NCI-H526 (cell line): ENCODE measurements at places on chromosomes 1 and 21.
A peak's percentile ranks its signal among the peaks of the same experiment; 100 is the strongest.

- peak; percentile 33 for DNase-seq
Measured at GRCh38 chr1:201946224-201946908, at the start of gene LMOD1. Gene LMOD1, minus strand, starts transcription at chr1:201946548. Its CDS starts 208 bp downstream, at chr1:201946340.

GRCh38 chr1:35532497-35533223, 24.5 kb downstream of the KIAA0319L start:
- no peak for DNase-seq

- DNase-seq, result no peak
Measured at GRCh38 chr1:232600424-232601258, 29.3 kb downstream of the SIPA1L2 start.

DNA sequence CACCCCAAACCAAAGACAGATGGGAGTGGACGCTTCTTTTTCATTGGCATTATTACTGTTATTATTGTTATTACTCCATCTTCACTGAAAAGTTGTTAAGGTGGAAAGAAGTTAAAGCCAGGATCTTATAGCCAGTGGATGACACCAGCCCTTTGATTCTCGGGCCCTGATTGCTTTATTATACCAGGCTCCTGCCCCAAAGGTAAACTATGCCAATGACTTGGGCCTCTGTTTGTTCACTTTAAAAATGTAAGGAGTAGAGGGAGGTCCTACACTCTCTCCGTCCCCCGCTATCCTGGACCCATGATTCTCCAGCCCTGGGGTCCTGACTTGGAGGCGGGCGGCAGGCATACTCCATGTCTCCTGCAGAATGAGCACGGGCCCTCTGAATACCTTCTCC, 106.8 kb downstream of the TOMM20 start:
- DNase-seq, result no peak

- DNase-seq, result no peak
Measured at GRCh38 chr1:196517193-196517592, 91.0 kb downstream of the KCNT2 start.

GRCh38 chr1:74693473-74693872, 19.9 kb upstream of the ERICH3 start:
- DNase-seq, result no peak

DNA sequence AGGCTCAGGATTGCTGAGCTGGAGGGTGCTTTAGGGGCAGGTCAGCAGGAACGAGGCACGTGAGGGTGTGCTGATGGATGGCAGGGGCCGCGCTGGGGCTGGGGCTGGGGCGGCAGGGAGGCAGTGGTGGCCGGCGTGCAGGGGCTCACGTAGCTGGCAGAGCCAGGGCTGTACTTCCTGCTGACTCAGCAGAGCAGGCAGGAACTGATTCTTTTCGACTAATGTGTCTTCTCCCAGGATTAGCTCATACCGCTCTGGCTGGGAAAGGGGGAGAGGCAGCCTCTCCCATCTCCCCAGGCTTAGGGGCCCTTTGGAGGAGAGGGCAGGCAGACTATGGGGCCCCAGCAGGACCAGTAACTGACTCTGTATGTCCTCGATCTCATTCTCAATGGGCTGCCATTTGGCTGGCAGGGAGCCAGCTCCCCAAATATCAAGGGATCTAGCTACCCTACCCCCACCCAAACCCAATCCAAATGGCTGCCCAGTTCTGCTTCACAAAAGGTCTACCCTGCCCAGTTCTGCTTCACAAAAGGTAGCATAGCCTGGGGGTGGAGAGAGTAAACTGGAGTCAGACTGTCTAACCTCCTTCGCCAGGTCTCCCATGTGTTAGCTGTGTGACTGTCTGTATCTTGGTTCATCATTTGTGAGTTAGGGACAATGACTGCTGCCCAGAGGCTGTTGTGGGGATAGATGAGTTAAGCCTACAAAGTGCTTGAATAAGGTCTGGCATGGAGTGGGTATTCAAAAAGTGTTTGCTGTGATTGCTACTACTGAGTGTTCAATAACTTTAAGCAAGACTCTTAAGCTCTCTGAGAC, 100.1 kb upstream of the SLC2A1 start:
- no peak for DNase-seq

GRCh38 chr1:7568053-7568452, 203.0 kb upstream of the VAMP3 start:
- DNase-seq, result no peak

DNA sequence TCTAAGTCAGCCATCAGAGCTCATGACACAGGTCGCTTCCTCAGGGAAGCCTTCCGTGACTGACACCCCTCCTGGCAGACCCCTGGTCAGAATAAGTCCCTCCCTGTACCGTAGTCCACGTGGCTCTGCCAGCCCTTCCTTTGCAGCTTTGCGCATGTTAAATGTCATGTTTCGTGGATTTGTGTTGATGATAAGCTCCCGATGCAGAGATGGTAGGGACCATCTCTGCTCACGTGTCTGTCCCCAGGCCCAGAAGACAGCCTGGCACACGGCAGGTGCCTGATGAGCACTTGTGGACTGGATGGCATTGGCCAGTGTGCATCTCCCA, 75.9 kb downstream of the DHRS3 start:
- no peak for DNase-seq

- DNase-seq, result no peak
Measured at GRCh38 chr1:224757508-224757907, 141.4 kb downstream of the CNIH3 start.

DNA sequence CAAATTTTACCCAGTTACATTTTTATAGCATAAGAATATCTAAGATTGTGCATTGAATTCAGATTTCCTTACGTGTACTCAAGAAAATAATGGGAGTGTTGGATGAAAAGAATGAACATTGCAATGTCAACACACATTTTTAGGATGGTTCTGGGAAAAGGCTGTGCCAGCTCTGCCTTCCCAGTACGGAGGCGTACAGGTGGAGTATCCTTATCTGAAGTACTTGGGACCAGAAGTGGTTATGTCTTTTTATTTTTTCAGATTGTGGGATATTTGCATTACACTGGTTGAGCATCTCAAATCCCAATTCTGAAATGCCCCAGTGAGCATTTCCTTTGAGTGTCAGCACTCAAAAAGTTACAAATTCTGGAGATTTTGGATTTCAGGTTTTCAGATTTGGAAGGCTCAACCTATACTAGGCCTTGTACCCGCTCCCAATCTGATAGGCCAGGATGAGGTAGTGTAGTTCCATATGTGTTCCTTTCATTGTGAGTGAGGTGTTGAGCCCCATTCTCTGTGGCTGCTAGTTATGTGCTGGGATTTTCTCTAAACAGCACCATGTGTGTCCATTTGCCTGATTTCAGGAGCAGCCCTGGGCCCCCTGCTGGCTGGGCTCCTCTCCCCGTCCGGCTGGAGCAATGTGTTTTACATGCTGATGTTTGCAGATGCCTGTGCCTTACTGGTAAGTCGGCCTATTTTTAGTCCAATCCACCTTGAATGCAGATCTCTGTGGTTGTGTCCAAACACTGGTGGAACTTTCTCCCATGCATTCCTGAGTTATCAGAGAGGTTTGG, 60.8 kb downstream of the SLC37A1 start:
- DNase-seq, result no peak

DNA sequence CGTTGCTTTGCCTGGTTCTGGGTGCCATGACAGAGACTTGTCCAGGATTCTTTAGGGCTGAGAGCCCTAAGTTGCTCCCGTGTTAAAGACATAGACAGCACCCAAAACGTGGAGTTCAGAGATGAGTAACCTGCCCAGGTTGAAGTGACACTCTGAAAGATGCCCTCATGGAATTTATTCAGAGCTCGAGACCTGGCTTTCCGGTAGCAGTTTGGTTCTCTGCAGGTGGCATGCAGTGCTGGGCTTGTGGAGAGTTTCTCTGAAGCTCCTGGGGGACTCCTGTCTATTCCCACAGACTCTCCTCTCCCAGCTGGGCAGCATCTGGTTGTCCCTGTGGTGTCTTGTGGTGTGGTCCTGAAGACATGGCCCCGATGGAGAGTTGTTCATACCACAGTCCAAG, 241.0 kb downstream of the RHOU start:
- no peak for DNase-seq

DNA sequence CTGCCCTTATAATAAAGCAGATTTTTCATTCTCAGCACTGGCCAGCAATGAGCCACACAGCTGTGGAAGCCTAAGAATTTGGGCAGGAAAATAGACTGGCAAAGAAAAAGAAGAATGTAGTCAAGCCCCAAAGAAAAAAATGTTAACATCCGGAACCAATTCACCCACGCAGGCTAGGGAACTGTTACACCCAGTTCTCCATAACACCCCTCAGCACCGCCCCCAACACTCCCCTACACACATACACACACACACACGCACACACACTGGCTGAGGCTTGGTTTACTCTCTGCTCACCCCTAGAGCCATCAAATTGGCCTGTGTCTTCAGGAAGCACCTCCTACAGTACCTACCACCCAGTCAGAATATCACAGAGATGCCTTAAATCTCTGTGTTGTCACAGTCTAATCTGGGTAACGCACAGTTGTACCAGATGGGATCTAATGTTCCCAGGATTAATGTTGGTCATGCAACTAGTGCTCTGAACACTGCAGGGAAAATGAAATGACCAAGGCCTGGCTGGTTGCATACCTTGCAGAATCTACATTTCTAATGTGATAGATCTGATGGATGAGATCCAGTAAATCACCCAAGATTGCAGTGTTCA, 14.5 kb downstream of the TBX15 start:
- DNase-seq, result no peak

DNA sequence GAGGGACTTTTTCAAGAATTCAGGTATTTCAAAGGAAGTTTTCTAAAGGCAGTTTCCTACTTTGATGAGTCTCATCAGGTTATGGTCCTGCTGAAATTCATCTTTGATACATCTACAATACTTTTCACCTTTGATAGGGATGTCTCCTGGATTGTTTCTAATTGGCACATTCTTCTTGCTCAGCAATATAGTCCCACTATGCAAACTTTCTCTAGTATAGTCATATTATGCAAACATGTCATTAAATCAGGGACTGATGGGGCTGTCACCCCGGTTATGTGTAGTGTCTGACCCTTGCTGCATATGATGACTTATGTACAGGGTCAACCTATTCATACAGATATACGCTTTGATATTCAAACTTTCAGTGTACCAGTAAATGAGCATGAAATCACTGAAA, 379 bp upstream of the FCRL1 start:
- no peak for DNase-seq

GRCh38 chr1:2801535-2802291, at the start of gene TTC34:
Gene TTC34, minus strand, starts transcription at chr1:2801693. Its CDS starts 866 bp downstream, at chr1:2800827.
- DNase-seq, result peak; percentile 66

DNA sequence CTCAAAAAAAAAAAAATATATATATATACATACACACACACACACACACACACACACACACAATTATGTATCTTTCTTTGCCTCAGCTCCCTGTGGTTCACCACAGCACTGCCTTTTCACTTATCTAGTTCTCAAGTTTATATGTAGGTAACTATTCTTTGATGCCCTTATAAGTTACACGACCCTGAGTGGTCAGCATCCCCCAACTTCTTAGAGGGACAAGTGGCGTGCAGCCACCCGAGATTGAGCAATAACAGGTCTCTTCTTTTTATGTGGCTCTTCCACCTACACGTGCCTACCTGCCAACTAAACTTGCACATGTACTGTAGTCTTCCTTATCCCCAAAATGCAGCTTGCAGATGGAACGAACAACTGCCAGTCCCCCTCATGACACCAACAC, 120.8 kb downstream of the GABPA start:
- no peak for DNase-seq

DNA sequence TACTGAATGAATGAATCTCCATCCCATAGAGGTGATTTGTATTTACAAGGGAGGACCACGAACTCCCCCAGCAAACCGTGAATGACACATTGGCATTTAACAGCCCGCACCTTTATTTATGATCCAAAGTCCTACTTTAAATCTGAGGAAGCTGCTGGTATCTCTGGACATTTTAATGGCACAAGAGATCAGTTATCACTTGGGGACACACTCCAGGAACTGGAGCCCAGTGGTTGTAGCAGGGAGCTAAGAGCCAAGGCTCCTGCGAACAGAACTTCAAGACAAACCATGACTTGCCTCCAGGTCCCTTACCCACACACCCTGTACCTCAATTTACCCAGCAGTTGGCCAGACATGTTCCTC, 1.2 kb downstream of the CTNNBIP1 start:
- DNase-seq, result no peak

GRCh38 chr1:91924146-91924545, 25.1 kb upstream of the BRDT start:
- DNase-seq, result no peak

DNA sequence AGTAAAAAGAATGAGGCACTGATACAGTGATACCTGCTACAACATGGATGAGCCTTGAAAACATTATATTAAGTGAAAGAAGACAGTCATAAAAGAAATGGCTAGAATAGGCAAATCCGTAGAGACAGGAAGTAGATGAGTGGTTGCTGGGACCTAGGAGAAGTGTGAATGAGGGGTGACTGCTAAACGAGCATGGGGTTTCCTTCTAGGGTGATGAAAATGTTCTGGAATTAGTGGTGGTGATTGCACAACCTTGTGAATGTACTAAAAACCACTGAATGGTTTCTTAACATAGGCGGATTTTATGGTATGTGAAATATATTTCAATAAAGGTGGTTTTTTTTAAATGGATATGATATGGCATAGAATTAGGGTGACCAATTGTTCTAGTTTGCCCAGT, 12.6 kb upstream of the SERINC2 start:
- no peak for DNase-seq

DNA sequence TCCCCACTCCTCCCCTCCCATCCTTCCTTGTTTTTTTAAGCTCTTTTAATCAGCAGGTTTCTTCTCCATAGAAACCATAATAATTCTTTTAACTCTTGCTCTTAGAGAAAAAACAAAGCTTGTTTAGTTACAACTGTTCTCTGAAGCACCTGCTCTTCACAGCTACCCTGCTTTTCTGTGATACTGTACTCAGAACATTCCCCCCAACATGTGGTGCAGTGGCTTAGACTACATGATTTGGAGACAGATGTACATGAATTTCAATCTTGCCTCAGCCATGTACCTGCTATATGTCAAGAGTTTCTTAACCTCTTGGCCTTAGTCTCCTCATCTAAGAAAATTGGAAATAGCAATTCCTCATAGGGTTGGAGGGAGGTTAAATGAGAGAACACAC, 33.5 kb downstream of the LAMC2 start:
- no peak for DNase-seq

DNA sequence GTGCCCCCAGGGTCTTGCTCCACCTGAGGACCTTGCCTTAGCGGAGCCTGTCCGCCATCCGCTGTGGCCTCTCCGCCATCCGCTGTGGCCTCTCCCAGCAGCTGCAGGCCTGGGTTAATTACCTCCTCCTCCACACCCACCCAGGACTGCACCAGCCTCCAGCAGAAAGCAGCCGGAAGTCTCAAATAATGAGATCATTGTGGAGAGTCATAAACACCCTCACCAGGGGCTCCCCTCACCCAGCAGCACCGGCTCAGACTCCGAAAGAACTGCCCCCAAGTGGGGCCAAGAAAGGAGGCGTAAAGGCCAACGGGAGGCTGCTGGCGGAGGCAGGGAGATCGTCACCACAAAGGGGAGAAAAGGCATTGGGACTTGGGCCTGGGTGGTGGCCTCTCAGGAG, 10.7 kb upstream of the GPR153 start:
- DNase-seq, result peak; percentile 62
